ENCODE measurements at places on chromosomes 6 and 20.

- DNase-seq = peak; percentile 42
Observed at GRCh38 chr20:34215711-34216381, 25.4 kb upstream of the ASIP start.

DNA sequence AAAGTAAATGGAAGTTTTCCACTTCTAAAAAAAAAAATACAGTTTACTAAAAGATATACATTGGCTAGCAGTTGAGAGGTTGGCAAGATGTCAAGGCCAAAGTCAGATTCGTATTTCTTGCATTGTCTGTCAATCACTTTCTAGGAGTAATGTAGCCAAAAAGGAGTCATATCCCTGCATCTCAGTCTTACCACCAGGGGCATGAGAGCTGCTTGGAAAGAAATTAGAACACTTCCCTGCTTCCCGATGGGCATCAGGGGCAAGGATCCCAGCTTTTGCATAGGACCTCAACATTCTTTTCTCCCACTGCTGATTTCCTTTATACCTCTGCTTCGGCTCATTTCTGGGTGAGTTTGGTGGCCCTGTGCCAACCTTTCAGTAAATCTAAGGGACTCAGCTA is 581.0 kb upstream of the MAP3K7 start:
- DNase-seq = no peak

- peak; percentile 52 for DNase-seq
Observed at GRCh38 chr6:166957087-166957804, 896 bp upstream of the RNASET2 start.

DNA sequence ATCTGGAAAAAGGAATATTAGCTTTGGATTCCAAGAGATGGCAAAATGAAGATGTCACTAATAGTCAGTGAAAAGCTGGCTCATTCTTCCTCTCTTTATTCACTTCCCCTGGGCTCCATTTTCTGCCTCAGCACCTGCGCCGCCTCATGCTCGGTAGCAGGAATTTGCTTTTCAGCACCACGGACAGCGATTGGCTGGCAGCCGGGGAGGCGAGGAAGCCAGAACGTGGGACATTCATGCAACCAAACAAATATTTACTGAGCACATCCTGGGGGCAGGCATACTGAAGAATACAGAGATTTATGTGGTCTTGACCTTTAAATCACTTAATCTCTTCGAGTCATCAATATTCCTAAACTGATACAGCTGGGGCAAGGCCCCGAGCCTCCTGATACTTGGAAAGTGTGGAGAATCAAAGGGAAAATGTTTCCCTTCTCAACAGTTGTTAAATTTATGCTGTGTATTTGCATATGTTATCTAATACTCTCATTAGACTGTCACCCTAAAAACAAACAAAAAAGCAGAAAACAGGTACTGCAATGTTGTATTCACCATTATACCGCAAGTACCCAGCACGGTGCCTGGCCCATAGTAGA is 12.1 kb upstream of the PDYN start:
- peak; percentile 60 for DNase-seq

DNA sequence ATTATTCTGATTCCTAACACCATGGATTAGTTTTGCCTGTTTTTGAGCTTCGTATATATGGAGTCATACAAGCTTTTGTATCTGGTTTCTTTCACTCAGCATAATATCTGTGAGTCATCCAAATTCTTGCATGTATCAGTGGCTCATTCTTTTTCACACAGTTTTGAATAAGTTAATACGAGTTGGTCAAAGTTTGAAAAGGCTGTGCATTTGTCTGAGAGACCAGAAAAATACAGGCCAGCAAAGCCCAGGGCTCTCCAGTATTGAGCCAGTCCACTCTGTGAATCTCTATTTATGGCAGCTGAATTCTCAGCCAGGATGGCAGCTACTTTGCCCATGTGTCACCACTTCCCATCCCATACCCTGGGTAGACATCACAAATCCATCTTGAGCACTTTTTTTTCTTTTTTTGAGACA is 7.2 kb upstream of the CHMP4B start:
- no peak for DNase-seq

DNA sequence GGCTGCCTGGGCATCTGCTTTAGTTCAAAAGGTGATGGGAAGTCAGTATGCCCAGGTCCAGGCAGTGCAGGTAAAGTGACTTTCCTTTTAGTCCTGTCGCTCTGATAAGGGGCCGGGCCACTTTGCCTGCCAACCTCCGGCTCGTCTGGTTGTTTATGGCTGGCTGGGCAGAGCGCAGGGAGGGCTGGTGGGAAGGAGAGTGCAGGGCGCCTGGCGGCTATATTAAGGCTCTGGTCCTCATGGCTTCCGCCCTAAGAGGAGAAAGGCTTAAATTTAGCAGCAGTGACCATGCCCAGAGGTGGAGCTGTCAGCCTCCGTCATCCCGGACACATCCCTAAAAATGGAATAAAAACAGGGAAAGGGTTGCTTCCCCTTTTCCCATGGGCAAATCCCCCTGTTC is 14.6 kb downstream of the GATA5 start:
- DNase-seq = no peak

DNA sequence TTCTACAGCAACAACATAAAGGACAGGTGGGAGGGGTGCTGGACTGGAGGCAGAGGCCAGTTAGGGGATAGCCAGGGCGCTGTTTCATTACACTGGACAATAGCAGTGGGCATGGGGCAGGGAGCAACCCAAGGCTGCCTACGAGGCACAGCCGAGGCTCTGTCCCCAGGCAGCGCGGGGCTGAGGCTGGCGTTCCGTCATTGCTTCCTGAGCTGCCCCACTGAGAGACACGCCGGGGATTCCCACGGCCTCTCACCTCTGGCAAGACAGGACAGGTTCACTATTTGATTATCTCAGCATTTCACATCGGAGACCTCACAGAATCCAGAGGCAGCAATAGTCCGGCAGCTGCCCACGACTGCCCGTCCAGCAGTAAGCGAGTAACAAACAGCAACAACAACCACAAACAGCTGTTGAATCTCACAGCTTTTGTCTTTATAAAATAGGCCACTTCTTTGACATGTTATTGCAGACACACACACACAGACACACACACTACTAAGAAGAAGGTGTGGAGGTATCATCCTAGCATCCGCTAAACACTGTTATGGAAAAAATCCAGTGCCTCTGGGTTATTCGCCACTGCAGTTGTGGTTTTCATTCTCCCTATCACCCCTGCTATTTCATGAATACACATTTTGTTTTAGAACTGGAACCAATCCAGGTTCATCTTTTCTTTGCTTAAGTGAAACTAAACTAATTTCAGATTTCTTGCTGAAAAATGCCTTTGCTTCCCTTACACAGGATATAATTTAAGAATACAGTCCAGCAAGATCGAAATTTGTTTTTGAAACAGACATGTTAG is 19.5 kb downstream of the KIF25 start:
- DNase-seq = no peak

DNA sequence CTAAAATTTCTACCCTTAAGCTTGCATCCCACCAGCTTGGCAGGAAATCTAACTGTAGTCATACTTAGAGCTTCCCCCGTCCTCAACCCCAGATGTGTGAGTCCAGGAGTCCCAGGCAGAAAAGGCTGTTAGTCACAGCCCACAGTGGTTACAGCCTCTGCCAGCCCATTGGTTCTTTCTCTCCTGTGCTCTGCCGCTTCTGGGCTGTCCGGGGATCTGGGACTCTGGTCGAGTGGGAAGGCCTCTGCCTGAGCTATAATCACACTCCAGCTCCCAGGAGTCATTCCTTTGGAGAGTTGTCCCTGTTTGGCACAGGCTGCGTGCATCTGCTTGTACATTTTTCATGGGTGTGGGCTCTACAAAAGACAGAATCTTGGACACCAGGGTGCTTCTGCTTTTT is 45.6 kb upstream of the FYN start:
- no peak for DNase-seq

GRCh38 chr20:45821947-45822346 is 5.2 kb downstream of the TNNC2 start:
- no peak for DNase-seq

DNA sequence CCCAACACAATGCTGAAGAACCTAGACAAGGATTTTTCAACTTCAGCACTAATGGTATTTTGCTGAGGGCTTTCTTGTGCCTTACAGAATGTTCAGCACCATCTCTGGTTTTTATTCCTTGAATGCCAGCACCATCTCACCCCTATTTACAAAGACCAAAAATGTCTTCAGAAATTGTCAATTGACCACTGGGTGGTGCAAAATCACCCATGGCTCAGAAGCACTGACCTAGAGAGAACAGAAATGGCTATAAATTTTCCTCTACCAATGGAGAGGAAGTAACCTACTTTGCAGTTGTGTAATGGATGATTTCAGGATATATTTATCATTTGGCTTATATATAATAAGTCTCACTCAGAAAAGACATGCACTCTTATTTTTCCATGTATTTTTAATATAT is 431.0 kb upstream of the IRAK1BP1 start:
- no peak for DNase-seq

- no peak for DNase-seq
Observed at GRCh38 chr20:44481719-44482416, 6.2 kb downstream of the TTPAL start.

GRCh38 chr6:71967436-71967835 is 81.1 kb downstream of the RIMS1 start:
- no peak for DNase-seq

DNA sequence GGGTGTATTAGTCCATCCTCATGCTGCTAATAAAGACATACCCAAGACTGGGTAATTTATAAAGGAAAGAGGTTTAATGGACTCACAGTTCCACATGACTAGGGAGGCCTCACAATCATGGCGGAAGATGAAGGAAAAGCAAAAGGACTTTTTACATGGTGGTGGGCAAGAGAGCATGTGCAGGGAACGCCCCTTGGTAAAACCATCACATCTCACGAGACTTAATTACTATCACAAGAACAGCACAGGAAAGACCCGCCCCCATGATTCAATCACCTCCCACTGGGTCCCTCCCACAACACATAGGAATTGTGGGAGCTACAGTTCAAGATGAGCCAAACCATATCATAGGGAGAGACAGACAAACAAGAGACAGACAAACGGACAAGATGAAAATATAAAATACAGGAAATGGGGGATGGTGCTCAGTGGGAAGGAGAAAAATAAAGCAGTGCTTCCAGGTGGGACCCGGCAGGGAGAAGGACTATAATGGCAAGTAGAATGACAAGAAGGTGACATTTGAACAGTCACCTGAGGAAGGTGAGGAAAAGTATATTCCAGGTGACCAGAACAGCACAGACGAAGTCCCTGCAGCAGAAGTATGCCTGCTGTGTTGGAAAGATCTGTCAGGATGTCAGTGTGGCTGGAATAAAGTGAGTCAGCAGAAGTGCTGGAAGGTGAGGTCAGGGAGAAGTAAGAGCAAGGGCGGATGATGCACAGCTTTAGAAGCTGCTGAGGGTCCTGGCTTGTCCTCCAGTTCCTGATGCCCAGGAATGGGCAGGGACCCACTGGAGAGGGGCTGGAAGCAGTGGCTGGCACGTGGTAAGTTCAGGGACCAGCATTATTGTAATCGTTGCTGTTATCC is 61.1 kb downstream of the SLC2A10 start:
- no peak for DNase-seq

DNA sequence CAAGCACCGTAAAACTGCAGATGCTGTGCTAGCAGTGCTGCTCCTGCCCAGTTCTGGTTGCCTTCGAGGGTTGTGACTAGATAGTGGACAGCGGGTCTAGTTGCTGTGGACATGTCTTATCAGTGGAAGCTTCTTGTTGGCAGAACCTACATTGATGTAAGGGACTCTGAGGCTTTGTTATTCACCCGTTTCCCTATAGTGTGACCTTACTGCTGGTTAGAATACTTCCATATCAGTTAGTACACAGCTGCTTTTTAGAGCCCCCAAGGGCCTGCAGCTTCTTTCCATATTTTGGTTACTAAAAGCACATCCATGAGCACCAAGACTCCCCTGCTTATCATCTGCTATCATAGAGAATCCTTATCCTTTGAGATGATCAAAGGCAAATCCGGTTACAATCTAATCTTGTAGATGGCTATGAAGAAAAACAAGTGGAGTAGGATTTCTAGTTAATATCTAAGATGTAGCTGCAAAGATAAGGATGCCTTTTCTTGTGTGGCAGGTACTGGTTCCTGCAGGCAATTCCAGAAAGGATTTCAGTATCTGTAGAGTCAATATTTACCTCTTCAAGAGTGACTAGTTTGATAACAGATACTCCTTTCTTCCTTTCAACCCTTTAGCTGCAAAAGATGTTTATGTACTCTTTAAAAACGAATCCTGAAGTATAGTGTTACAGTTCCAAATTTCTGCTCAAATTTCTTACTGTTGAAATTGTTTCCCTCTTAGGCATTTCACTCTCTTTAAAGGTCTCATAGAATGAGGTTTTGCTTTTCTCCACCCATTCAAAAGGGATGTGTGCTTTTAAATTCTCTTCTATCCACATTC is 163.6 kb downstream of the JARID2 start:
- DNase-seq = no peak

DNA sequence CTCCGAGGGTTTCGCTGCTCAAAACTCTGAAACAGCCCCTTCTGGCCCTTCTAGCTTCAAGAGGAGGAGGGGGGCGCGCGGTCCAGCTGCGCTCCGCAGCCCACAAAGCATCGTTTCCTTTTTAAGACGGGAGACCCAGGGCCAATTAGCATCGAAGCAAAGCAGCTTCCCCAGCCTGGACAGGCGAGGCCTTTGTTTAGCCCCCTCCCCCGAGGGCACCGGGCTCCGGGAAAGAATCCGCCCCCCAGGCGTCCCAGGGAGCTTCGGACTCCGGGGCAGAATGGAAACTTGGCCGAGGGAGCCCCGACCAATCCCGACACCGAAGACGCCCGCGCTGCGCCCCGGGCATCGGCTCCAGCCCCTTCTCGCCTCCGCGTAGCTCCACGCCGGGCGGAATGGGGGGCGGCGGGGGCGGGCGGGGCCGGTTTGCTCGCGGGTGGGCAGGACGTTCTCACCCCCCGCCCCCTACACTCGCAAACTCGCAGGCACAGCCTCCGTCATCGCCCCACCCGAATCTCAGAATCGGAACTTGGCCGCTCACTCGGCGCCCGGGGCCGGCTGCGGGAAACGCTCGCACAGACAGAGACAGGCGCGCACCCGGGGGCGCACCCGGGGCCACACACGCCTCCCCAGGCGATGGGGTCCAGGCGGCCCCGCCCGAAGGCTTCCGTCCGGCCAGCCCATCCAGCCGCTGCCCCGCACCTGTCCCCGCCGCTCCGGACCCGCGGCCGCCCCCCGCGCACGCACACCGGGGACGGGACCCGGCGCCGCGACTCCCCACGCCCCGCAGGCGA is 628 bp downstream of the NKAIN4 start:
- DNase-seq = no peak

DNA sequence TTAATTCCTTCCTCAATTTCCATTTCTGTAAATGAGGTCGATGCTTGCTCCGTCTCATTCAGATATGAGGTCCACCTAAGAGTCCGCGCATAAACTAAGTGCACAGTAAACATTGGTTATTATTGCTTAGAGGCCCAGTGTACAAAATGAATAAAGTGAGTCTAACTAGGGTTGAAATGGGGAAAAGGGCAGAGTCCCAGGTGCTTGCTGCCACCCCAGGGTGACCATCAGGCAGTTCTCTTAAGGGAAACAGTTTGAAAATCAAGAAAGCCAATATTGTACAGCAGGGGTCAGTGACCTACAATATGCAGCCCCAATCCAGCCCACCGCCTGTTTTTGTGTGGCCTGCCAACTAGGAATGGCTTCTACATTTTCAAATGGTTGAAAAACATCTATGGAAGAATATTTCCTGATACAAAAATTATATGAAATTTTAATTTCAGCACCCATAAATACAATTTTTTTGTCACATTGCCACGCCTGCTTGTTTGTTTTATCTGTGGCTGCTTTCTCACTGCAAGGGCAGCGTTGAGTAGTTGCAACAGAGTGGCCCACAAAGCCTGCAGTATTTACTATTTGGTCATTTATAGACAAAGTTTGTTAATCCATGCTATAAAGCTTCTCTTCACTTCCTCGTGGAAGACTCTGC is 43.3 kb downstream of the SLC13A3 start:
- DNase-seq = no peak

- no peak for DNase-seq
Observed at GRCh38 chr6:75275067-75275466, 9.5 kb downstream of the TMEM30A start.

- DNase-seq = no peak
Observed at GRCh38 chr6:157030755-157031154, 253.6 kb downstream of the ARID1B start.
